ENCODE measurements at places on chromosomes 16 and 17.

GRCh38 chr17:33292981-33293867 is at the start of gene ASIC2:
Gene ASIC2 (minus strand): TSS chr17:33293295.
- no peak for DNase-seq

DNA sequence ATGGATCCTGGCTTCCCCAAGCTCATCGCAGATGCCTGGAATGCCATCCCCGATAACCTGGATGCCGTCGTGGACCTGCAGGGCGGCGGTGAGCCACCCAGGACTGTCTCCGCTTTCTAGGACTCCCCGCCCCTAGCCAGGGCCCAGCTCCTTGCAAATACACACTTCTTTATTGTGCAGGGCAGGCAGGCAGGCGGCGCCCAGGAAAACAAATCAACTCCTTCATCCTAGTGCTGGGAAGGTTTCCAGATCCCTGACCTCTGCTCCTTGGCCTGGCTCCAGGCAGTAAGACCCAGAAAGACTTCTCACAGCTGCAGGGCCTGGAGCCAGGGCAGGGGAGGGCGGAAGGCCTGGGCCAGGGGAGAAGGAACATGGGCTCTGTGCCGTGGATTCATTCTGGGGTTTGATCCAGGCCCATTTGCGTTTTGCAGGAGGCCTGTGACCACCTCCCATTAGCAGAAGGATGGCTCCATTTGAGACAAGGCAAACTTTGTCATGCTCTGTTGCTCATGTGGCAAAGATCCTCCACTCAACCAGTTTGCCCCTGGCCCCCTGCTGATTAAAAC is 6.0 kb upstream of the LPCAT2 start:
- DNase-seq = no peak

- no peak for DNase-seq
Observed at GRCh38 chr17:68425979-68426378, 31.3 kb downstream of the WIPI1 start.

DNA sequence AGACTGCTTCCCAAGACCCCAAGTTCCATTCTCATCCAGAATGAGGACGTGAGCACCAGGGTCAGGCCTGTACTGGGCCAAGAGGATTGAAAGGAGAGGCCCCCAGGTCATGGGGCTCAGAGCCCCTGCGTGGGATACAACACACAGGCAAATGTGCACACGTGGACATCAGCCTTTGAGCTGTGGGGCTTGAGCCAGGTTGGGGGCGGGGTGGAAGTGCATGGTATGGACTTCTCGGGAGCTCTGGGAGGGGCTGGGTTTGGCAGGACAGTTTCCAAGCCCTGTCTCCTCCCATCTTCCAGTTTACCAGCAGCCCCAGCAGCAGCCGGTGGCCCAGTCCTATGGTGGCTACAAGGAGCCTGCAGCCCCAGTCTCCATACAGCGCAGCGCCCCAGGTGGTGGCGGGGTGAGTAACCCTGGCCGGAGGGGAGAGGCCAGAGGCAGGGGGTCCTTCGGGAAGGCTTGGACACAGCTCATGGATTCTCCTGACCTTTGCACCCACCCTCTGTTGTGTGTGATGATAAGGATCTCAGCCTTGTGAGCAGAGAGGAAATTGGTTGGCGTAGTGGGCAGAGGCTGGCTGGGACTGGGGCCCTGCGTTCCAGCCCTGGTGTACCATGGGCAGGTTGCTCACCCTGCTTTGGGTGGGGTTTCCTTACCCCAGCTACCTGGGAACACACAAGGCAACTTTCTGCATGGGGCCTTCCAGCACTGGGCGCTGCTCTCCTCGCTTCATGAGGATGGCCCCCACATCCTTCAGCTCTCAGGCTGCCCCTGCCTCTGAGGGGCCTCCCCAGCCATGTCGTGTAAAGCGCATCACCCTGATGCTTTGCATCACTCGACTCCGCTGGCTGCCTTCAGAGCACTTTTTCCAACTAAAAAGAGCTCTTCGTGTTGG is 10.4 kb upstream of the LASP1NB start:
- DNase-seq = peak; percentile 10

DNA sequence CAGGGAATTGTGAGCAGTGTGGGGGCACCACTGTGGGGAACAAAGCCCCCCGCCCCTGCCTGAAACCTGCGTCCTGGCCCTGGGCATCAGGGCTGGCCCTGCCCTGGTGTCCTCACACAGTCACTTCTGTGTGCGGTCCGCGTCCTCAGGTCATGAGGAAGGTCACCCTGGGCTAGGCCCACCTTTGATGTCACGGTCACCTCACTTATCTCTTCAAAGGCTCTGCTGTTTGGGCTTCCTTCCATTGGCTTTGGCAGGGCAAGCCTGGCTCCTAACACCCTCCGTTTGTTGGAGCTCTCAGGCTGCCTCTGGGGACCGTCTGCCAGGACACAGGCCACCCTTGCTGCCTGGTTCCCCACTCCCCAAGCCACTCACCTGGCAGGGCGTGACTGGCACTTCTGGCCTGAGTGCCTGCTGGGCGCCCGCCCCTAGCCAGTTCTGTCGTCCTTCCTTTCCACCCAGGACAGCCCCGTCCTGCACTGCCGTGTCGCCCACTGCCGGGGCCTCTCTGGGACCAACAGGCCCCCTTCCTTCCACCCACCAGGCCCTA is 8.8 kb downstream of the CENPX start:
- DNase-seq = no peak

DNA sequence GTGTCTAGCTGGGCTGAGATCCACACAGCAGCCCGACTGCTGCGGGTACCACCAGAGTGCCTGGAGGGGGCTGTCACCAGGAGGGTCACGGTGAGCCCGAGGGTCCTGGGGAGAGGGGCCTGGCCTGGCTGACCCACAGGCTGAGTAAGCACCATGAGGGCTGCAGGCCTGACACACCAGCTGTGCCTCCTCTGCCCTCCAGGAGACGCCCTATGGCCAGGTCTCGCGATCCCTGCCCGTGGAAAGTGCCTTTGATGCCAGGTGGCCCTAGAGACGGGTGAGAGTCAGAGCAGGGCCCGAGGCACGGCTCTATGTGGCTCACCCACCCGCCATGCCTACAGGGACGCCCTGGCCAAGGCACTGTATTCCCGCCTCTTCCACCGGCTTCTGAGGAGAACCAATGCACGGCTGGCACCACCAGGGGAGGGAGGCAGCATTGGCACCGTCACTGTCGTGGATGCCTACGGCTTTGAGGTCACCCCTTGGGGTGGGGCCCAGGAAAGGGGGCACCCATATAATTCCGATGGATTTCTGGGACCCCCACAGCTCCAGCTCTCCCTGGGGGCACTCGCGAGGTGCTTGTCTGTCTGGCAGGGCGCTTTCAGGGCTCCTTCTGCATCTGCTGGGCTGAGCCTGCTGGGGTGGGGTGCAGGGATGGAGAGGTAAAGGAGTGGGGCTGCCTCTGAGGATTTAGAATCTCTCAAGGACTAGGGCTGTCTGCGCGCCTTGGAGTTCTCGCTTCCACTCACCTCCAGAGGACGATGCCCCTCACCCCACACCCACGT is 7.1 kb downstream of the MYO15B start:
- DNase-seq = no peak

- DNase-seq = no peak
Observed at GRCh38 chr17:40349895-40350688, 14.4 kb downstream of the GJD3 start.

DNA sequence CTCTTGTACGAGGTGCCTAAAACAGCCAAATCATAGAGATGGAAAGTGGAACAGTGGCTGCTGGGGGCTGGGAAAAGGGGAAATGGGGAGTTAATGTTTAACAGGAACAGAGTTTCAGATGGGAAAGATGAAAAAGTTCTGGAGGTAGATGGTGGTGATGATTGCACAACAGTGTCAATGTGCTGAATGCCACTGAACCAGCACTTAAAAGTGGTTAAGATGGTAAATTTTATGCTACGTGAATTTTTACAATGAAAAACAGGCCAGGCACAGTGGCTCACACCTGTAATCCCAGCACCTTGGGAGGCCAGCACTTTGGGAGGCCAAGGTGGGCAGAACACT is 130.4 kb downstream of the C16orf78 start:
- no peak for DNase-seq

DNA sequence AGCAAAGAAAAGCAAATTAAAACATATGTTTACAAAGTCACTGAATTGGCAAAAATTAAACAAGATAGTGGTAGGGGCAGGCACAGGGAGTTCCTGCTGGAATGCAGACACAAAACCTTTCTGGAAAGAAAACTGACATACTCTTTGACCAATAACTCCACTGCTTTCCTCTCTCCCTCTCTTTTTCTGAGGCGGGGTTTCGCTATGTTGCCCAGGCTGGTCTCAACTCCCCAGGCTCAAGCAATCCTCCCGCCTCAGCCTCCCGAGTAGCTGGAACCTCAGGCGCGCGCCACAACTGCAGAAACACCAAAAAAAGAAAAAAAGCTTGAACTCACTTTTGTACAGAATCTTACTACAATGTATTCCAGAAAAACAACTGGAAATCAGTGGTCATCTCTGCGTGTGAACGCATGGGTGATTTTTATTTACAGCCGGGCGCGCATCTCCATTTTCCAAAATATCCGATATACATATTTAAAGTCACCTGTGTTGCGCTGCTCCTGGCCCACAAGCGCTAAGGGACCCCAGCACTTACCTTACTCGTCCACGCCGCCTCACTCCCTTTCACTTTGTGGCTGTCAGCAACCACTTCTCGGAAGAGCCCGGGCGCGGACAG is 480 bp downstream of the TXNL4B start:
- no peak for DNase-seq

DNA sequence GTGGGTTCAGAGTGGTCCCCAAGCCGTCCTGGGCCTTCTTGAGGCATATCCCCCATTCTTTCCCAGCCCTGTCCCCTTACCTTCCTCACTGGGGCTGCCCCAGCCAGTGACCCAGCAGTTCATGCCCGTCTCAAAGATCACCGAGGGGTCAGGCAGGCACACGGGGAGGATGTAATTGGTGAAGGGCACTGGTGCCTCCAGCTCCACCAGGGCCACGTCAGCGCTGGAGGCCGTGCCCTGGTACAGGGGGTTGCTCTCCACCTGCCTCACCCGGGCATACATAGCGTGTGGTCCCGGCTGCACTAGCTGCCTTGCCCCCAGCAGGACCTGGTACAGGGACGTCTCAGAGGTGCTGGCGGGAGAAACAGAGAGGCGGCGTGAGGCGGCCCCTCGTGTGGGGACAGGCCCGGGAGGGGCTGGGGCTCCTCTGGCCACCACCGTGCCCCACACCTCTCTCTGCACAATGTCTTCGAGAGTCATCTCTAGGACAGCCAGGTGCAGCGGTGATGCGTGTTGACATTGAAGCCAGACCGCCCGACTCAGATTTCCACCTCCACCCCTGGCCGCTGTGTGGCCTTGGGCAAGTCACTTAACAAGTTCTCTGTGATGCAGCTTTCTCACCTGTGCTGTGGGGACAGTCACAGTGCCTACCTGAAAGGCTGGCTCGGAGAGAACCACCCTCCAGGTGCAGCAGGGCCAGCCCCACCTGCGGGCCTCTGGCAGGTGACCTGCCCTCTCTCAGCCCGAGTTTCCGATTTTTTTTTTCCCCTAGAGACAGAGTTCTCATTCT is 5.8 kb downstream of the PRSS27 start:
- DNase-seq = no peak

DNA sequence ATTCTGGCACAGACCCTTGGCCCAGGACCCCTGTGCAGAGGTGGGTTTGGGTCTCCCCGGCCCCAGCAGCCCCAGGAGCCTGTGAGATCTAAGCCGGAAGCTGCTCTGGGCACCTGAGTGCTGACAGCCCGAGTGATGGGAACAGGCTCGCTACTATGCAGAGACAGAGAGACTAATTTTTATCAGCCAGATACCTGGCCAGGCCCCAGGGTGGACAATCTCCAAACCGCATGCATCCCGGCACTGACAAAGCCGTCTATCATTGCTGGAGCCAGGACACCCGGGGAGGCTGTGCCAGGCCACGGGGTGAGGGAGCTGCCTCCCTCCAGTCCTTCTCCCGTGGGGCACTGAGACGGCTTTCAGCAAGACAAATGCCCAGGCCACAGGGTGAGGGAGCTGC is 25.0 kb downstream of the CBFA2T3 start:
- DNase-seq = no peak

GRCh38 chr16:81427219-81427618 is 17.4 kb upstream of the CMIP start:
- DNase-seq = no peak

- DNase-seq = no peak
Observed at GRCh38 chr17:81794509-81794908, 9.4 kb upstream of the GCGR start.

GRCh38 chr16:28511031-28511430 is 4.4 kb upstream of the IL27 start:
- no peak for DNase-seq

GRCh38 chr16:67562918-67563707 is 787 bp downstream of the CTCF start:
- DNase-seq = peak; percentile 72

Data from activated B cell treated with CpG ODN at 0.5 μM for 24 hours (primary cell).